ENCODE measurements at places on chromosomes 6 and 20.

GRCh38 chr20:41870869-41871462, 252.8 kb upstream of the CHD6 start:
- H3K4me1 ChIP-seq = no peaks in the 10 kb centered on the region
- H3K27ac ChIP-seq = no peak overlapping the region
- H3K36me3 ChIP-seq = no peaks in the 10 kb centered on the region
- DNase-seq = no peak
- H3K27me3 ChIP-seq = no peaks in the 10 kb centered on the region

GRCh38 chr6:157322792-157323254, 496 bp downstream of the TMEM242 start:
- H3K27ac ChIP-seq = no peak overlapping the region
- peaks cover 6% of the 10 kb centered on the region for H3K4me1 ChIP-seq
- DNase-seq = no peak

DNA sequence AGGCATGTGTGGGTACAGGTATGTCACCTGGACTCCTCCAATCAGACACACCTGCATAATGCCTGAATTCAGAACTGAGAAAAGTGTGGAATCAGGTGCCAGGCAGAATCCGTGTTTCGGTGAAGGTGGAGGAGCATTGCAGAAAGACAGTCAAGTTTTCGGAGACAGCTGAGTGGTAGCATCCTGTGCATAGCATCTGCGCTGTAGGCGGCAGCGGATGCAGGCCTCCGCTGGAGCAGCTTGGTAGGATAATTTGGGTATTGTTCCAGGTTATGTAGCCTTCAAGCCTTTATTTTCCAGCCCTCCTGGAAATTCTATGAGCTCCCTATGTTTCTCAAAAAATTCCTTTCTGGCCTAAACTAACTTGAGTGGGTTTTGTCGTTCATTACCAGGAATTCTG, 15.5 kb upstream of the ARMC2 start:
- no peak overlapping the region for H3K27ac ChIP-seq
- no peaks in the 10 kb centered on the region for H3K27me3 ChIP-seq
- DNase-seq = no peak
- no peak overlapping the region for H3K4me3 ChIP-seq

GRCh38 chr6:53737746-53738145, 57.1 kb upstream of the LRRC1 start:
- no peak overlapping the region for H3K4me3 ChIP-seq
- no peaks in the 10 kb centered on the region for H3K27me3 ChIP-seq
- no peaks in the 10 kb centered on the region for H3K4me1 ChIP-seq
- H3K27ac ChIP-seq = no peak overlapping the region
- no peaks in the 10 kb centered on the region for H3K36me3 ChIP-seq

- no peaks in the 10 kb centered on the region for H3K36me3 ChIP-seq
- DNase-seq = peak; percentile 57
- no peak overlapping the region for H3K27ac ChIP-seq
- no peaks in the 10 kb centered on the region for H3K4me1 ChIP-seq
Measured at GRCh38 chr6:113857556-113858479, 673 bp downstream of the MARCKS start.

GRCh38 chr20:58129721-58130151, 98.7 kb downstream of the ANKRD60 start:
- H3K4me1 ChIP-seq = peaks cover 2% of the 10 kb centered on the region
- DNase-seq = no peak
- no peaks in the 10 kb centered on the region for H3K36me3 ChIP-seq
- peak overlapping the region; percentile 78 for H3K27ac ChIP-seq
- H3K4me3 ChIP-seq = no peak overlapping the region
- no peaks in the 10 kb centered on the region for H3K27me3 ChIP-seq

- no peak overlapping the region for H3K4me3 ChIP-seq
- no peaks in the 10 kb centered on the region for H3K27me3 ChIP-seq
- no peak overlapping the region for H3K27ac ChIP-seq
- H3K4me1 ChIP-seq = no peaks in the 10 kb centered on the region
Measured at GRCh38 chr20:17066902-17067301, 159.9 kb upstream of the PCSK2 start.

DNA sequence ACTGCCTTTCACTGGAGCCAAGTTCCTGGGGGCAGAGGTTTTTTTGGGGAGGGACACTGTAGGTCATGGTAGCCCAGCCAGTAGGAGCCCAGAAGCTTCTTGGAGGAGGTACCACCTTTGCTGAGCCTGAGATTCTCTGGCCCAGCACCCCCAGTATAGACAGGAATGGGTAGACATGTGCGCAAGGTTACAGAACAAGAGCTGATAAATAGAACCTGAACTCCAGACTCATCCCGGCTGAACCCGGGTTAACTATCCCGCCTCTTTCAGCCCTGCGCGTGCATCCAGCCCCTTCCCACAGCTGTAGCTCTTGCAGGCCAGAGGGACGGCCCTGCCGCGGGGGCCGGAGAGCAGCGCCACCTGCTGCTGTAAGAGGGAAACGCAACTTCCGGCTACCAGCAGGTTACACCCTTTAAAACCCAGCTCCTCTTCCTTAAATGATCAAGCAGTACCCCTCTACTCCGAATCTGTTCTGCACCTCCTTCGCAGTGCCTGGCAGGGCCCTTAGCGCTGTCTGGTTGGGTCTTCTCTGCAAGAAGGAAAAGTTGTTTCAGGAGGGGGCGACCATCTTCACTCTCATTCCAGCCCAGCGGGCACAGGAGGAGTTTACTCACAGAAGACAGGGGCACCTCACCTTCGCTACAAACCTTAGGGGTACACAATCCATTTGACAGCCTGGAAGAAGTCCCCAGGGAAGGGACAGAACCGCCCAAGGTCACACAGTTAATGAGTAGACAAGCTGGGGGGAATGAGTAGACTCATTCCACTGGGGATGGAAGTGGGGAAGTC, 7.5 kb downstream of the SRXN1 start:
- H3K36me3 ChIP-seq = peaks cover 8% of the 10 kb centered on the region
- no peaks in the 10 kb centered on the region for H3K4me1 ChIP-seq
- H3K27ac ChIP-seq = no peak overlapping the region
- H3K27me3 ChIP-seq = no peaks in the 10 kb centered on the region
- no peak overlapping the region for H3K4me3 ChIP-seq

GRCh38 chr6:52517502-52518278, 59.2 kb downstream of the TRAM2 start:
- H3K36me3 ChIP-seq = peaks cover 2% of the 10 kb centered on the region
- H3K27ac ChIP-seq = peak overlapping the region; percentile 62
- no peak overlapping the region for H3K4me3 ChIP-seq
- peaks cover 8% of the 10 kb centered on the region for H3K4me1 ChIP-seq
- H3K27me3 ChIP-seq = no peaks in the 10 kb centered on the region

DNA sequence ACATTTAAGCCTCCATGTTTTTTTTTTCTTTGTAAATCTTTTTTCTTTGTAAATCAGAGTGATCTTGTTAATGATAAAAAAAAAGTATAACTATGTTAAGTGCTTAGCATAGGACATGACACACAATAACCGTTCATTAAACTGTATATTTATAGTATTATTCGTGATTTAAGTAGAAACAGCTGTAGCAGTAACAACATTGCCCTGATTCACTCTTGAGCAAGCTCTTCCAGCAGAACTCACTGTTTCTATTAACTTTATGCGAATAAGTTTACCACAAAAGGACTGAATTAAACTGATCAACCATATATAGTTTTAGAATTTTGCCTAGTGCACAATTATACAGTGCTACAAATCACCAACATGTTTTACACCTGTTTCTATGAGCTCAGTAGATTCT, 1338.0 kb upstream of the EYS start:
- H3K27me3 ChIP-seq = no peaks in the 10 kb centered on the region
- DNase-seq = no peak
- no peak overlapping the region for H3K27ac ChIP-seq
- no peaks in the 10 kb centered on the region for H3K4me1 ChIP-seq

DNA sequence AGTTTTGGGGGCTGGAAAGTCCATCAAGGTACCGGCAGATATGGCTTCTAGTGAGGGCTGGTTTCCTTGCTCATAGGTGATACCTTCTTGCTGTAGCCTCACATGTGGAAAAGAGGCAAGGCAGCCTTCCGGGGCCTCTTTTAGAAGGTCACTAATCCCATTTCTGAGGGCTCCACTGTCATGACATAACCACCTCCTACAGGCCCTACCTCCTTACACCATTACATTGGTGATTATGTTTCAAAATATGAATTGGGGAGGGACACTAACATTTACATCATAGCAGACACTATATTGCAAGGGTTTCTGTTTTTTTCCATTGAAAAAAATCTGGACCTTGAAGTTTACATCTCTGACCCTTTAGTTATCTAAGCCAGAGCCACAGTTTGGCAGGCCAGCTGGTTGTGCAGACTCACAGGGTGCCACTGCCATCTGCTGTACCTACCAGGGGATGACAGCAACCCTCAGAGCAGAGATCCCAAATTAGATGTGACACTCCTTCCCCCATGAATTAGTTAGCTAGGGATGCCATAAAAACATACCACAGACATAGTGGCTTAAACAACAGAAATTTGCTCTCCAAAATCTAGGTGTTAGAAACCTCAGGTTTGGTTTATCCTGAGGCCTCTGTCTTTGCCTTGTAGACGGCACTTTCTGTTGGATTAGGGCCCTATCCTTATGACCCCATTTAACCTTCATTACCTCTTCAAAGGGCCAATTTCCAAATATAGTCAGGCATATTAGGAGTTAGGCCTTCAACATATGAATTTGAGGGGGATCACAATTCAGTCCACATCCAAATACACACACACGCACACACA, 166.4 kb upstream of the RNF217 start:
- DNase-seq = no peak
- H3K4me3 ChIP-seq = no peak overlapping the region
- H3K4me1 ChIP-seq = no peaks in the 10 kb centered on the region
- H3K27ac ChIP-seq = no peak overlapping the region

DNA sequence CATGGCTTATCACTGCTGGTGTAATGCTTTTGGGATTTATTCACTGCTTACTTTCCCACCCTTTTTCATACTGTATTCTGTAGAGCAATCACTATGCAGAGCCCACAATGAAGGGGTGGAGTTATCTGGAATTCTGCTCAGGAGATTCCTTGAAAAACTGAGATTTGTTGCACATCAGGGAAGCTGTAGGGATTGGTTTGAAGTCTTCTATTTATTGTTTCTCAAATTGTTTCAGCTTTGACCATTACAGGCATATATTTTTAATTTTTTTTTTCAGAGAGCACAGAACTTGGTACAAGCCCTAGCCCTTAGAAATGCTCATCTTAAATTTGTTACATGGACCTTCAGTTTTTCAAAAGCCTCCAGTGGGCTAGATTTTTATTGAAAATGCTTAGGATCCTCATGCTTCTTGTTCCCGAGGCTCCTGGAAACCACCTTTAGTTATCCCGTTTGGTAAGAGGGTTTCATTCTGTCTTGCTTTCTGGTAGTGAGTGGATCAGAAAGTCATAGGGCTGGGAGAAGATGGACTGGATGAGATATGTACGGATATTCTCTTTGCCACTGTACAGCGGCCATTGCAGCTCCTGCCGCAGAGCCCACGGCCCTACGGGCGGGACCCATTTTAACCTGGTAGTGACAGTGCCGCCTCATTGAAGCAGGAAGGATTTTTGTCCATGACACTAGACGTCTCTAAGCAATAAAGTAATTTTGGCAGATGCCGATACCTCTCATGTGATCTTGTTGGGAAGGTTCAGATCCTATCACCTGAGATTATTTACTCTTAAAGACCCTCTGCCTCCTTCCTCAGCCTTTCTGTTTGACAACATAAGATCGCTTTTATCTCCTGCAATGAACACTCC, 45.3 kb upstream of the ZNF184 start:
- no peaks in the 10 kb centered on the region for H3K27me3 ChIP-seq
- peak overlapping the region; percentile 43 for H3K27ac ChIP-seq
- no peaks in the 10 kb centered on the region for H3K4me1 ChIP-seq
- H3K4me3 ChIP-seq = peak overlapping the region; percentile 94

GRCh38 chr20:35240811-35241293, 14.4 kb downstream of the MMP24 start:
- H3K4me1 ChIP-seq = no peaks in the 10 kb centered on the region
- no peak overlapping the region for H3K27ac ChIP-seq
- no peak overlapping the region for H3K4me3 ChIP-seq

DNA sequence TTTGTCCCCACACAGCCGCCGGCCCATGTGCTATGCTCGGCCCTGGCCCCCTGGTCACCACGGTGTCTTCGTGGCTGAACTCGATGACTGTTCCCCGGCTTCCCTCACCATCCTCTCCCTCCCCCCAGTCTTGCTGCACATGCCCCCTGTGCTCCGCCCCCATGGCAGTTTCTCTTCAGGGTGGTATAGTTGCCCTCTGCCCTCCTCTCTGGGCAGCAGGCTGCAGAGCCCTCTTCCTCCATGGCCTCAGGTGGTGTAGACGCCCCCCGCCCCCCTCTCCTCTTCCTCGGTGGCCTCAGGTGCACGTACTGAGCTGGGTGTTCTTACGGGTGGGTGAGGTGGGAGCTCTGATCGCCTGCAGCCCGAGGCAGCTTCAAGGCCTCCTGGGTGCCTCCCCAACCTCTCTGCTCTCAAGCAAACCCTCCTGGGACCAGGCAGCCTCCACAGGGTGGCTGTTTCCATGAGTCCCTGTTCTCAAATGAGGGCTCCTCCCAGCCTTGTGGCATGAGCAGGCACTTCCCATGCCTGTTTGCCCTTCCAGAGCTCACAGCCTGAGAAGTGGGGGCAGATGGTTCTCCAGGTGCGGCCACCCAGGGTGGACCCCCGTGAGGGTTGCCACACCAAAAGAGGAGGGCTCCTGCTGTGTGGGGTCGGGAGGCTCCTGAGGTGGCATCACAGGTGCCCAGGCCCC, 24.8 kb downstream of the COL20A1 start:
- H3K4me1 ChIP-seq = no peaks in the 10 kb centered on the region
- H3K27me3 ChIP-seq = no peaks in the 10 kb centered on the region
- no peak overlapping the region for H3K27ac ChIP-seq
- H3K36me3 ChIP-seq = no peaks in the 10 kb centered on the region
- no peak overlapping the region for H3K4me3 ChIP-seq

DNA sequence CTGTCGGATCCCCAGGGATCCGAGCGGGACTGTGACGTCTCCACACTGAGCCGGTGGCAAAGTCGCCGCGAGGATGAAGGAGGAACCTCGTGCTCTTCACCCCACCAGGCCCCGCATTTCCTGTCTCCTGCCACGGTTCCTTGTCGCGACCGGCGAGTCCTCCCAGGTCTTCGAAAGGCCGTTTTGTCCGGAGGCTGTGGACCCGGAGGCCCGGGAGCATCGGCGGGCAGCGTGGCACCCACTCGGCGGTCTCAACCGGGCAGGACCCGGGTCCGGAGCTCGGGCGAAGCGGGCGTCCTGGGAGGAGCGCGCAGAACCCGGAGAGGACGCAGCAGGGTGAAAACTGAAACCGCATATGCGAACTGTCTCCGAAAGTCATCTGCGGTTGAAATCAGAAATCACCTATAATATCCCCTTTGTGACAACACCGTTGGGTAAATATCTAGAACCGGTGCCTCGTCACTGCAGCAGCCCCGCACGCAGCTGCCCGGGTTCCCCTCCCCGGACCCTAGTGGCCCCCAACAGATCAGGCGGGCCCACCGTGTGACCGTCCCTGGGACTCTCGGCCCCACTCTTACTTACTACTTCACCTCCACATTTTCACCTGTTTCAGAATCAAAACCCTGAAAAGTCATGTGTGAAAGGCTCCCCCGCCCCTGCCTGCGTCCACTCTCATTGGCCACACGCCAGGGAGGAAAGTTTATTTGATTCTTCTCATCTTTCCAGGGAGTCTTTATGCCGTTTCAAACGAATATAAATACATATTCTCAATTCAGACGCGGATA, 3.1 kb upstream of the ULBP2 start:
- no peaks in the 10 kb centered on the region for H3K27me3 ChIP-seq
- H3K4me1 ChIP-seq = no peaks in the 10 kb centered on the region
- DNase-seq = peak; percentile 57

GRCh38 chr6:13624871-13625288, 9.7 kb downstream of the NOL7 start:
- H3K36me3 ChIP-seq = peaks cover 4% of the 10 kb centered on the region
- no peak overlapping the region for H3K4me3 ChIP-seq
- no peak overlapping the region for H3K27ac ChIP-seq
- H3K4me1 ChIP-seq = no peaks in the 10 kb centered on the region
- H3K27me3 ChIP-seq = no peaks in the 10 kb centered on the region

All from aorta (tissue), 5 donors.